ENCODE measurements at places on chromosomes 5 and 9.

GRCh38 chr5:147547730-147548129 lies 37.9 kb upstream of the DPYSL3 start:
- peaks cover 17% of the 10 kb centered on the region for H3K4me1 ChIP-seq
- H3K4me3 ChIP-seq = no peak overlapping the region
- no peaks in the 10 kb centered on the region for H3K27me3 ChIP-seq
- H3K36me3 ChIP-seq = no peaks in the 10 kb centered on the region
- no peak for DNase-seq
- H3K27ac ChIP-seq = peak overlapping the region; percentile 46

DNA sequence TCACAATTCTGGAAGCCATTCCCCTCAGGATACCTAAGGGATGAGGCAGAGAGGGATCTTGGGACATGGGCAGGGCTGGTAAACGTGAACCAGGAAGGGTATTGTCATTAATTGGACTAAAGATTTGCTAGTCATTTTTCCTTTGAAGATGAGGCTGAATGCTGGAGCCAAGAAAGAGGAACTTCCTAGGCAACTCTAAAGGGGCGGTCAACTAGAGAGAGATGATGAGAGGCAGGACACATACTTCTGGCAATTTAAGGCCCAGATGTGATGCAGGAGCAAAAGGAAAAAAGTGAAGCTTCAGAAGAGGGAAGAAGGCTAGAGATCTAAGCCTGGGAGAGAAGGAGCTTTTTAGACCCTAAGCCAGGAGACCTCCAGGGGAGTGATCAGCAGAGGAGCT lies 5.6 kb downstream of the GBA2 start:
- H3K4me3 ChIP-seq = no peak overlapping the region
- peaks cover 62% of the 10 kb centered on the region for H3K4me1 ChIP-seq
- no peaks in the 10 kb centered on the region for H3K27me3 ChIP-seq
- peaks cover 72% of the 10 kb centered on the region for H3K36me3 ChIP-seq

DNA sequence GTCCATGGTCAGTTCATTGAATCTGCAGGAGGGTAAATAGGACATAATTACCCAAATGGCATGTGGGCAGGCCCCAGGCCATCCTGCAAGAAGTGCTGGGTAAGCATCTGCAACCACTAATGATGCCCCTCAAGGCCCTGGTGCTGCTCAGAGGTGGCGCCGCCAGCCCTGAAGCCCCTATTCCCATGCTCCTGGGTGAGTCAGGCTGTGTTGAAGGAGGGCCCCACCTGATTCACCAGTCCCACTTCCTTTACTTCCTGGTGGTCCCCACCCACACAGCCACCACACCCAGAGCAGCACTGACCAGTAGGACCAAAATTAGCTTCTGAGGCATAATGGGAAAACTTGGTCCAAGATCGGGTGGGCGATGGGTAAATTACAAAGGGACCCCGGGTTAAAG lies 120.4 kb upstream of the SPRY4 start:
- H3K27me3 ChIP-seq = no peaks in the 10 kb centered on the region
- DNase-seq = no peak
- H3K4me1 ChIP-seq = peaks cover 33% of the 10 kb centered on the region
- H3K36me3 ChIP-seq = no peaks in the 10 kb centered on the region

GRCh38 chr5:171697221-171698102 lies 88.2 kb upstream of the SMIM23 start:
- peaks cover 28% of the 10 kb centered on the region for H3K4me1 ChIP-seq
- H3K4me3 ChIP-seq = no peak overlapping the region
- H3K27me3 ChIP-seq = no peaks in the 10 kb centered on the region
- no peak overlapping the region for H3K27ac ChIP-seq

DNA sequence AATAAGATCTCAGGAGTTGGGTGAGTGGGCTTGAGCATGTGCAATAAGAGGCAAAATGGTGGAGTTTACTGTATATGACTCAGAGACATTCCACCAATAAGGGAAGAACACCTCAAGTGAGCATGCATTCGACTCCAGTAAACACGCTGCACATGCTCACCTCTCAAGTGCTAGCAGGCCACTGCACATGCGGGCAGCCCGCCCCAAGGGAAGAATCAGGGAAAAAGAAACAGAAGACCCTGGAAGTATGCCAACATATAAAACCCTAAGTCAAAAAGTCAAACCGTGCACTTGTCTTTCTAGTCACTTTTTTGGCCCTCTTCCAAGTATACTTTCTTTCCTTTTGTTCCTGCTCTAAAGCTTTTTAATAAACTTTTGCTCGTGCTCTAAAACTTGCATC lies 245.3 kb upstream of the RASA1 start:
- H3K4me1 ChIP-seq = peaks cover 11% of the 10 kb centered on the region
- H3K27ac ChIP-seq = no peak overlapping the region
- DNase-seq = no peak
- H3K27me3 ChIP-seq = no peaks in the 10 kb centered on the region

DNA sequence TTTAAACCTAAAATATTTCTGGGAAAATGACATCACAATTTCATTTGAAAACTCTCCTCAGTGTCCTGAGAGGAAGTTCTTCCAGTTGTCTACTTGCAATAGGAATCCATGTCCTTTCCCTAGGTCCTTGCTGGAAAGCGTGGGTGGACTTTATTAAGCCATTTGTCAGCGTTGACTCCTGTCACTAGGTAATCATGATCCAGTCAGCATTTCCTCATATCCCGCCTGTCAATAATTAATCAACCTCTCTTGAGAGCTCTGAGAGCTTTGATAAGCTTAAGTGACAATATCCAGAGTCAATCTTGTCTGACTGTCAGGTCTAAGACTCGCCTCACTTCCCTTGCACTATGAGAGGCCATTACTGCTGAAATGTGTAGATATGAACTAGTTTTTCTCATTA lies 107.2 kb upstream of the SLIT3 start:
- no peak for DNase-seq
- H3K4me1 ChIP-seq = no peaks in the 10 kb centered on the region
- no peaks in the 10 kb centered on the region for H3K27me3 ChIP-seq
- H3K36me3 ChIP-seq = no peaks in the 10 kb centered on the region
- no peak overlapping the region for H3K4me3 ChIP-seq
- no peak overlapping the region for H3K27ac ChIP-seq

GRCh38 chr9:134483361-134484184 lies 157.3 kb downstream of the RXRA start:
- H3K27ac ChIP-seq = no peak overlapping the region
- peaks cover under 1% of the 10 kb centered on the region for H3K4me1 ChIP-seq
- H3K36me3 ChIP-seq = no peaks in the 10 kb centered on the region
- peak; percentile 6 for DNase-seq
- H3K4me3 ChIP-seq = no peak overlapping the region

DNA sequence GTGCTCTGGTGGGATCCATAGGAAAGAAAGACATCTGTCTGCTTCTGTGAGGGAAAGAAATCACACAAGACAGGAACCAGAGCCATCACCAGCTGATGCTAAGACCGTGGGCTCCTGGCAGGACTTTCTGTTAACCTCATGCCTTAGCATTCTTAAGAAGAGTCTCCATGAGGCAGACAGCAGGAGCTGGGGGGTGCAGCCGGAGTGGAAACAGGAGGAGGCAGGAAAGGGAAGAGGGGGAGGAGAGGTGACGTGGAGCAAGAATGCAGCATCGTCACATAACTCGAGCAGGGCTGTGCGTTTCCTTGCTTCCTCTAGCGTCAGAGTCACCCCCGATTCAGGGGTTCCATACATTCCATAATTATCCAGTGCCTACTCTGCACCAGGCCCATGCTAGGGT lies 53.6 kb downstream of the ERGIC1 start:
- H3K4me3 ChIP-seq = peak overlapping the region; percentile 12
- H3K27me3 ChIP-seq = no peaks in the 10 kb centered on the region
- peak overlapping the region; percentile 77 for H3K27ac ChIP-seq
- H3K4me1 ChIP-seq = peaks cover 71% of the 10 kb centered on the region
- no peak for DNase-seq

GRCh38 chr9:98612061-98612752 lies 96.5 kb downstream of the GABBR2 start:
- no peaks in the 10 kb centered on the region for H3K4me1 ChIP-seq
- no peak overlapping the region for H3K27ac ChIP-seq

GRCh38 chr5:59109383-59109782 lies 526.5 kb downstream of the RAB3C start:
- peaks cover 23% of the 10 kb centered on the region for H3K4me1 ChIP-seq
- H3K4me3 ChIP-seq = no peak overlapping the region
- peak overlapping the region; percentile 10 for H3K27ac ChIP-seq
- no peaks in the 10 kb centered on the region for H3K27me3 ChIP-seq
- DNase-seq = no peak

GRCh38 chr5:77423022-77423750 lies 68.9 kb downstream of the WDR41 start:
- DNase-seq = no peak
- no peaks in the 10 kb centered on the region for H3K27me3 ChIP-seq
- no peak overlapping the region for H3K4me3 ChIP-seq
- H3K27ac ChIP-seq = no peak overlapping the region
- H3K4me1 ChIP-seq = peaks cover 5% of the 10 kb centered on the region
- peaks cover 21% of the 10 kb centered on the region for H3K36me3 ChIP-seq

DNA sequence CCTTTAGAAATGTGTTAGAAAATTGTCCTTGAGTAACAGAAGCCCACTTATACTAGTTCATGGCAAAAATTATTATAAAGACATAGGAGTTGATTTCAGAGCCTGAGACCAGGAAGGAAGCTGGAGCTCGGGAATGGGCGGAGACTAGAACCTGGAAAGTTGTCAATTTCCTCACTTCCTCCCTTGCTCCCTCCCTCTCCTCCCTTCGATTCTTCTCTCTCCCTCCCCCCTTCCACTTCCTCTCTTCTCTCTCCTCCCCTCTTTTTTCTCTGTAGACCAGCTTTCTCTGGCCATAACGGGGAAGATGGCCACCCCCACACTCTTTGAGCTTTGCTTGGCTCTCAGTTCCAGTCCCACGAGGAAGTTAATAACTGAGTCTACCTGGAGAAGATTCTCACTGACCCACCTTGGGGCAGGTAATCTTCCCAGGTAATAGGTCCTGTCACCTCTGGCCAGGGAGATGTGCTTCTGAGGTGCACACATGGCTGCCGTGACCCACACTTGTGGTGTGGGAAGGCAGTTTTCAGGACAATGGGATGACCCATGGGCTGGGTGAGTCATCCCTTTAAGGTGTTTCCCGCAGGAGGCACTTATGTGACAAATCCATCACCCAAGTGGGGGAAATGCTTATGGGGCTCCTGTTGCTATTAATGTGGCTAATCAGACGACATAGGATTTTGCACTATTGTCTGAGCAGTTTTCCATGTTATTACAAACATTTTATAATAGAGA lies 78.7 kb downstream of the HSPA4 start:
- DNase-seq = no peak
- H3K4me1 ChIP-seq = no peaks in the 10 kb centered on the region
- peaks cover 14% of the 10 kb centered on the region for H3K27me3 ChIP-seq

GRCh38 chr9:136880651-136881050 lies 5.7 kb upstream of the TRAF2 start:
- H3K4me1 ChIP-seq = peaks cover 21% of the 10 kb centered on the region
- no peak overlapping the region for H3K27ac ChIP-seq
- no peak overlapping the region for H3K4me3 ChIP-seq
- DNase-seq = no peak
- H3K36me3 ChIP-seq = no peaks in the 10 kb centered on the region
- no peaks in the 10 kb centered on the region for H3K27me3 ChIP-seq

- H3K4me1 ChIP-seq = peaks cover 65% of the 10 kb centered on the region
- DNase-seq = no peak
- no peaks in the 10 kb centered on the region for H3K36me3 ChIP-seq
- H3K27ac ChIP-seq = peak overlapping the region; percentile 84
- H3K4me3 ChIP-seq = peak overlapping the region; percentile 37
Observed at GRCh38 chr5:134240421-134240962, 14.6 kb upstream of the PPP2CA start.

DNA sequence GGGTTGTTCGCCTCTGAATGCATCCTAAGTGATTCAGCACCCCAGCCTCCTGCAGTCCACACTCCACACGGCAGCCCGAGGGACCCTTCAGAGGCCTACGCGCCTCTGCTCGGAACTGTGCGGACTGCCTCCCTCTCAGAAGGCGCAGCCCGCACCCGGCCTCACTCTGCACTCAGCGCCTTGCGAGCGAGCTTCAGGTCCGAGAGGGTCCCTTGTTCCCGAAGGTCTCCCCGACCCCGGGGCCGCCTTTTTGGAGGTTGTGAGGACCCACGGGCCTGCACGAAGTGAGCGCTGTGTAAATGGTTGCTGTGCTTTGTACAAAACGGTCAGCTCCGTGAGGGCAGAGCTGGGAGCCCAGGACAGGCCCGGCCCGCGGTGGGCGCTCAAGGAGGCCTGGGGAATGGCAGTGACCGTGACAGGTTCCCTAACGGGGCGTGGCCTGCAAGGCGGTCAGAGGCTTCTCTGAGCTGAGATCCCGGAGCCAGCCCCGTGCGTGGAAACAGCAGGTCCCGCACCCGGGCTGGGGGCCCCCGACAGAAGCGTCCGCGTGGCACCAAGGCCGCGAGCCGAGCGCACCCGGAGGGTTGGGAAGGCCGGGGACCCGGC lies 698 bp upstream of the CACNA1B start:
- no peak for DNase-seq
- no peak overlapping the region for H3K27ac ChIP-seq
- H3K4me3 ChIP-seq = no peak overlapping the region
- peaks cover 79% of the 10 kb centered on the region for H3K27me3 ChIP-seq
- H3K36me3 ChIP-seq = no peaks in the 10 kb centered on the region
- H3K4me1 ChIP-seq = peaks cover 7% of the 10 kb centered on the region

Measured in left ventricle myocardium inferior (tissue), 1 donor.